Caudate nucleus (tissue), 63 donors: ENCODE measurements at places on chromosomes 11 and 22.

DNA sequence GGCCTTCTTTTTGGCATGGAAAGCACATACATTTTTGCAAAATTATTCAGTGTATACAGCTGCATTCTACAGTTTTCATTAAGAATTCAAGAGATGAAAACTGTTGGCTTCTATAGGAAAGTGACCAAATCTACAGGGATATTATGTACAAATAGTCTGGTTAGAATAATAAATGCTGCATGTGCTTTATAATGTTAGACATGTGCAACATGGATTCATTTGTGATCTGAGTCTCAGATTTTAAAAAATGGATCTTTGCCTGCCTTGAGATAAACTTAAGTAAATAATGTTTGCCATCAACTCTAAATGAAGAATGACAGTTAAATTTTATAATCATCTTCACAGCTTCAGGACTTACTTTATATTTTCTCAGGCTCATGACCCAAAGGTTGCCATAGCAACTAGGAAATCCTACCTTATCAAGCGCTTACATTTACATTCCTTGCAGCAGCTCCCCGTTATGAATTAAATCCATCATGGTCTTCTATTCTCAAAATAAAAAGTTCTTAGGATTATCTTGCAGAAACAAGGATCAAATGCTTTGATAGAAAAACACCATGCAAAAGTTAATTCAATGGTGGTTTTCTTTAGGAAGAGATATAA lies 200.2 kb downstream of the CADM1 start:
- DNase-seq = no peak

DNA sequence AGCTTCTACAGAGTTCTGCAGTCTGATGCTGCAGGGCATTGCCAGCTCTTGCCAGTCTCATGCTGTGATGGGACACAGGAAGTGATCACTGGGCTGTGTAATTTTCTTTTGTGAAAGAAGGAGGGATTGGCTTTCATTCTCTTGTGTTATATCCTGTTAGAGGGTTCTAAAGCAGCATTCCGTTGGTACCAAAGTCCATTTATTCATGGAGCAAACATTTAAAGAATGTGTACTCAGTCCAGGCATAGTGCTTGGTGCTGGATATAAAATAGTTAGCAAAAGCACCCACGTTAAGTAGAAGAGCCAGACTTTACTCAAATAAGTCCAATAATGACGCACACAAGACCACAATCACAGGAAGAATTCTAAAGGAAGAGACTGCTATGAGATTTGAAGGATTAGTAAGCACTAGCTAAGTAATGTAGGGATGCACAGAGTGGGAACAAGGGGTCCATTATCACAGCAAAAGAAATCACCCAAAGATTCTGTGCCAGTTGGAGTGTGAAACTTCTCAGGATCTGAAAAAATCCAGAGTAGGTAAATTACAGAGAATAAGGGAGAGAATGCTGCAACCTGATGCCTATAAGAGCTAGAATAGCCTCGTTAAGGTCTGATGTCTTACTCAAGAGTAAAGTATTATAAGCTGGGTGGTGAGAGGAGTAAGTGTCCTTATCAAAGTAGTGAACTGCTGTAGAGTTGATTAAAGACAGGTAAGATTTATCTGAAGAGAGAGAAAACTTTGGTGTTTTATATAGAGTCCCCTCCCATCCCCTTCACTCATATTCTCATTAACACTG lies 728.3 kb downstream of the METTL15 start:
- no peak for DNase-seq

- DNase-seq = no peak
Observed at GRCh38 chr11:99638073-99638553, 617.4 kb downstream of the CNTN5 start.

DNA sequence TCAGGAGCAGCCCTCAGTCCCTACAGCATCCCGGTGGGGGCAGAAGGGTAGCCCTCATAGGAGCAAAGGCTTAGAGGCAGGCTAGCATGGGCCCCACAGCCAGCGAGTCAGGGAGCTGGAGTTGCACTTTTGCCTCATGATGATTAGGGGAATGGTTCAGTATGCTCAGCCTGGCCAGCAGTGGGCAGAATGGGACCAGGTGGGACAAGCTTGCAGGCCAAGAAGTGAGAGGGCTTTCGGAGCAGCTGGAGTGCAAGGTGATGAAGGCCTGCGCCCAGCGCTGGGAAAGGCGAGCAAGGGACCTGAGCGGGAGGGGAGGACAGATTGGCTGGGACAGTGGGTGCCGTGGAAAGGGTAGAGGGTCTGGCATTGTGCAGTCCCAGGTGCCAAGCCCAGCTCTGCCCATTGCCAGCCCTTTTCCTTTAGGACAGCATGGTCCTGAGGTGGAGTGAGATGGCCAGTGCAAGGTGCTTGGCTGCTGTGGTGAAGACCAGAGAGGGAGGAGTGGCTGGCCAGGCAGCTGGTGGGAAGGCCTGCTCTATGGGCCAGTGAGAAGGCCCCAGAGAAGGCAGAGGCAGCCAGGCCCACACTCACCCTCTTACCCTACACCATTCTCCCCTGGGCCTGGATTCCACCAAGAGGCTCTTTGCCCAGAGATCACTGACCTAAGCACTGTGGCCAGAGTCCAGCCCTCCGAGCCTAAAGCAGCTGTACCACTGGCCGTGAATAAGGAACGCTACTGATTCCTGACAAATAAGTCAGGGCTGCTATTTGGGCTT lies 47.9 kb upstream of the SUSD2 start:
- no peak for DNase-seq

- DNase-seq = no peak
Observed at GRCh38 chr11:116504541-116505297, 268.1 kb downstream of the BUD13 start.

DNA sequence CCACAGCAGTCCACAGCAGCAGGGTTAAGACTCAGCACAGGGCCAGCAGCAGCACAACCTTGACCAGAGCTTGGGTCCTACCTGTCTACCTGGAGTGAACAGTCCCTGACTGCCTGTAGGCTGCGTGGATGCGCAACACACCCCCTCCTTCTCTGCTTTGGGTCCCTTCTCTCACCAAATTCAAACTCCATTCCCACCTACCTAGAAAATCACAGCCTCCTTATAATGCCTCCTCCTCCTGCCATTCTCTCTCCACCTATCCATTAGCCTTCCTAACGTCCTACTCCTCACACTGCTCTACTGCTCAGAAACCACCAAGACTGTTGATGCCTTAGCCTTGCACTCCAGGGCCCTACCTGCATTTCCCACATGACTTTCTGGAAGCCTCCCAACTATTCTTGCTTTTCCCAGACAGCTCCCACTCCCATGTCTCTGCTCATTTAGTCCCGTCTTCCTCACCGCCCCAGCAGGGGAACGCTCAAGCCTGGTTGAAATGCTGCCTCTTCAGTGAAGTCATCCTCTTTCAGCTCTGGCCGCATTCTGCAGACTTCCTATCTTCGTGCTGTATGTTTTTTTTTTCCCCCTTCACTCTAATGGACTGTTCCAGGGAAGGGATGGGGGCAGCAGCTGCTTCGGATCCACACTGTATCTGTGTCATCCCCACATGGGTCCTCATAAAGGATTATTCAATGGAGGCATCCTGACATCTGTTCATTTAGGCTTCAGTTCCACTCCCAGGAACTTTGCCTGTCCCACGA lies 3.3 kb downstream of the IL18BP start:
- DNase-seq = no peak

DNA sequence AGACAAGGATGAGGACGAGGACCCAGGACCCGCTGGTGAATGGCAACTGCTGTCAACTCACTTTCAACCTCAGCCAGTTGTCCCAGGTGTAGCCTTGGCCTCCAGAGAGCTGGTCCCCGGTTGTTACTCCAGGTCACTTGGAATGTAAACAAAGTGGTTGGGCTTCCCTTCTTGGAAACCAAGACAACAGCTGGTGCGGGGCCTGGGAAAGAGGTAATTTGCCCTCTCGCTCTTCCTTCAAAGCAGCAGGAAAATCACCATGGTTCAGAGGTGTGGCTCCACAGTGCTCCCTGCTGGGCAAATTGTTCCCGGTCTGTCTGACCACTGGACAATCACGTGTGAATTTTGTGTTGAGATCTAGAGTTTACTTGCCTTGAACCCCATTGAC lies 15.0 kb downstream of the SLC1A2 start:
- no peak for DNase-seq
